Stimulated activated CD8-positive, alpha-beta memory T cell treated with anti-CD3 and anti-CD28 coated beads, Interleukin-7, amount 100 ng/mL, for 1 hour (primary cell): ENCODE measurements at places on chromosomes 16 and 17.
A peak's percentile ranks its signal among the peaks of the same experiment; 100 is the strongest.

DNA sequence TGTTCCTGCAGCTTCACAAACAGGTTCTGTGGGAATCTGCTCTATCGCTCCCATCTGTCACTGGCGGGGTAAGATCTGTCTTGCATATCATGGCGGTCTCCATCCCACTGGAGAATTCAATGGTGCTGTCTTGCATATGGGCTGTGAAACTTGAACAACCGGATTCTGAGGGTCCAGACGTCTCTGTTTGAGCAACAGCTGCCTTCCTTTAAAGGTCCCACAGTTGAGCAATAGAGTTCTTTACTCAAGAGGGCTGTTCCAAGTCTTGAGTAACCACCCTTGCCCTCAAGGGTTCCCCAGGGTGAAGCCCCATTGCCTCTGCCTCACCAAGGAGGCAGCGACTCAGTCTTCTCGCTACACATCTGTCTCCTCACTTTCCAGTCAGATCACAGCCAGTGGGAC, 50.8 kb downstream of the ZFHX3 start:
- DNase-seq: no peak

DNA sequence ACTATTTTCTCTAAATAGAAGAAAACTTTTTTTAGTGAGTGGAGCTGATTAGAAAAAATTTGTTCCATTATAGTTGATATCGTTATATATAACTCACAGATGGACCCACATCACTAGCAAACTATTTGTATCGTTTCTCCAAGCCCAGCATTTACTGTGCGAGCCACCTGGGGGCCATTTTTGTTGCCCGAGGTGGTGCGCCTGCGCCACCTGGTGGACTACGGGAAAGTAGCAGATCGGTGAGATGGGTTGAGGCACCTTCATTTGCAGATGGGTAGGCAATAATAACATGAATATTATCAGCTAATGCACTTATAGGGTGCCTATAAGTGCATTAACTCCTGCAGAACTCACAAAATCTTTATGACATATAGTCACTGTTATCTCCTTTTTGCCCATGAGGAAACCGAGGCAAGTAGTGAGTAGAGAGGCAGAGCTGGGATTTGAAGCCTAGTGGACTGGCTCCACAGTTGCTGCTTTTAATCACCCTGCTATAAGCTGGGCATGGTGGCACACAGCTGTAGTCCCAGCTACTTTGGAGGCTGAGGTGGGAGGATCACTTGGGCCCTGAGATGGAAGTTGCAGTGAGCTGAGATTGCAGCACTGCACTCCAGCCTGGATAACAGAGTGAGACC, 23.2 kb upstream of the NTN1 start:
- DNase-seq: peak; percentile 58

DNA sequence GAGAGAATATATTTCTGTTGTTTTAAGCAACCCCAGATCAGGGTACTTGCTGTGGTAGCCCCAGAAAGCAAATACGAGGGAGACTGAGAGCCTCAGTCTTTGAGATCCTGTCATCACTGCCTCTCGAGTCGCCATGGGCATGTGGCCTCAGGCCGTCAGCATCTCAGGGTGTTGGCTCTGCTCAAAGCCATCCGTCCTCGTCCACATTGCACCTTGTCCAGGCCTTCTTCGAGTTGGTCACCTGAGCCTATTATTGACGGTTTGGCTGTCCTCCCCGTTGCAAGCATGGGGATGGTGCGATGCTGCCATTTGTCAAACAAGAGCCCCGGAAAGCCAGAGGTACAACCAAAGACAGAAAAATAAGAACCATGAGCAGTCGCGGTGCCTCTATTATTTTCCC, 136.9 kb downstream of the IRF8 start:
- DNase-seq: no peak

GRCh38 chr17:57617218-57617617, 127.9 kb downstream of the CCDC182 start:
- no peak for DNase-seq

GRCh38 chr17:66964930-66965800, 658 bp downstream of the CACNG4 start:
- no peak for DNase-seq

DNA sequence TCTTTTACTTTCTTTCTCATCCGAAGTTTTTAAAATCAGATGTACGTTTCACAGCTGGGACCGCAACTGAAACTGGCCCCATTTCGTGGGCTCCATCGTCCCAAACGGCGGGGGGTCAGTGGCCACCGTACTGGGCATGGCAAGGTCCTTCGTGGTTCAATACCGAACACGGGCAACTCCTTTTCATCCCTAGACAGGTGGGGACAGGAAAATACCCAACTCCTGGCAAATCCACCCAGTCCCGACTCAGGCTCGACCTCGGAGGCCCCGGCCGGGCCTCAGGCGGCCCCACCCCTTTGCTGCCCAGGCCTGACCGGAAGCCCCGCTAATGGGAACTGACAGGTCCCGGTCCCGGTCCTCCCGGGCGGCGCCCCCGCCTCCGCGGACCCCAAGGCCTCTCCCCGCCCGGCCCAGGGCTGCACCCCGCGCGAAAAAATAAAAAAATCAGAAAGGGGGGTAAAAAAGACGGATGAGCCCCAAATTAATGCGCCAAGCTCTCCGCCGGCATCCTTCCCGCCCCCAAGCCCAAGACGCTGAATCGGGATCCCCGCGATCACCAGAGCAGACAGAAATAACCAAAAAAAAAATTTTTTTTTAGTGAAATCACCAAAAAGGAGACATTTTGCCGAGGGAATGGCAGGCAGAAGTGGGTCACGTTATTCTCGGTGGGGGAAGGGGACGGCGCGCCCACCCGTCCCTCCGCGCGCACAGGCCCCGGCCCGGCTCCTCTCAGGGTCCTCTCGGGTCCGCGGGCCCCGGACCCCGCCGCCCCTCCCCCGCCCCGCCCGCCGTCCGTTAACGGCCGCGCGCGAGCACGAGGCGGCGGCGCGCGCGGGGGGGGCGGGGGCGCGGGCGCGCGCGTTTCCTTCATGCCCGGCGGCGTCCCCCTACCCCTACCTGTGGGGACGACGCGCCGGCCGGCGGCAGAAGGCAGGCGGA, 562 bp downstream of the ZC3H7A start:
- no peak for DNase-seq

GRCh38 chr17:27578718-27579085, 52.3 kb upstream of the LGALS9 start:
- no peak for DNase-seq

DNA sequence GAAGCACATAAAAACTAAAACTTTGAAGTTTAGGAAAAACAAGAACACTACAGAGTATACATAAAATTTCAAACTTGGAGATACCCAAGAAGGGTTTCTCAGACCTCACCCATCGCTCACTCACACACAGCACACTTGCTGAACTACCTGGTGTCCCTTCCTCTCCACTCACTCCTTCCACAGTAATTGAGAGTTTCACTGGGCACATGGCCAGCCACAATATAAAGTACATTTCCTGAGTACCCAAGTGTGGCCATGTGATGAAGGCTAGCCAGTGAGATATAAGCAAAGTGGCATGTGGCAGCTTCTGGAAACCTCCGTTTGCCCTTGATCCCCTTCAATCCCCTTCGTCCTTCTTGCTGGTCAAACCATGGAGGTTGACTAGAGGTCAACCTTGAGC, 11.9 kb downstream of the TOX3 start:
- DNase-seq: no peak

- DNase-seq: no peak
These were observed 10.6 kb downstream of the ZSCAN10 start for GRCh38 chr16:3088450-3088849.

GRCh38 chr16:17607075-17607509, 136.3 kb upstream of the XYLT1 start:
- DNase-seq: no peak

DNA sequence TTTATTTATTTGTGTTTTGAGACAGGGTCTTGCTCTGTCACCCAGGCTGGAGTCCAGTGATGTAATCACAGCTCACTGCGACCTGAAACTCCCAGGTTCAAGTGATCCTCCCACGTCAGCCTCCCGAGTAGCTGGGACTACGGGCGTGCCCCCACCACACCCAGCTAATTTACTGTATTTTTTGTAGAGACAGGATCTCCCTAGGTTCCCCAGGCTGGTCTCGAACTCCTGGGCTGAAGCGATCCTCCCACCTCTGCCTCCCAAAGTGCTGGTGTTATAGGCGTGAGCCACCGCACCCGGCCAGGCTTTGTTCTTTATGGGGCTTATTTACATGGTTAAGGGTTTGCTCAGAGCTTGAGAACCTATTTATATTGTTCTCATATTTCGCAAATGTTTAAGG, 5.8 kb upstream of the MEIOB start:
- no peak for DNase-seq

DNA sequence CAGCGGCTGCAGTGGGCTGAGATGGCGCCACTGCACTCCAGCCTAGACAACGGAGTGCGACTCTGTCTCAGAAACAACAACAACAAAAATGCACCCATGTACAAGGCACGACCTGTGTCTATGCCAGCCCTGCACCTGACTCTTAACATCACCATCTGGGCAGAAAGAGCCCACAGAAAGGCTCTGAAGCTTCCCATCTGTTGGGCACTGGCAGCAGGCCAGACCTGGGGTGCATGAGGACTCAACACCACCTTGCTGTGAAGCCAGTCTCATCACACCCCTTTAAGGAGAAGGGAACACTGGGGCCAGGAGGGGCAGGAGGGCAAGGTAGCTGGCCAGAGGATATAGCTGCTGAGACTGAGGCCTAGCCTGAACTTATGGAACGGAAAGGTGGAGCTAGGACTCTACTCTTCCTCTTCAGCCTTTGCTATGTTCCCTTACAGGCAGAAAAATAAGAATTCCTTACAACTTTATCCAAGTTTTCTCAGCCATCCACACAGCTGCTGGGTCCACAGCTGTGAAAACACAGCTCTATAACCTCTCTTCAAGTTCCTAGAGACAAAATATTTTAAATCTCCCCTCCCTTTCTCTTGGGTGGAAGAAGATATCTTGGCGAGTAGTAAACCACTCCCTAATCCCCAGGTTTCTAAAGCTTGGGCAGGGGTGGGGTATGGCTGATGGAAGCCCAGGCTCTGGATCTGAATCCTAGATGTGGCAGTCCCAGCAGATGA, 2.8 kb downstream of the ELOB start:
- DNase-seq: no peak

DNA sequence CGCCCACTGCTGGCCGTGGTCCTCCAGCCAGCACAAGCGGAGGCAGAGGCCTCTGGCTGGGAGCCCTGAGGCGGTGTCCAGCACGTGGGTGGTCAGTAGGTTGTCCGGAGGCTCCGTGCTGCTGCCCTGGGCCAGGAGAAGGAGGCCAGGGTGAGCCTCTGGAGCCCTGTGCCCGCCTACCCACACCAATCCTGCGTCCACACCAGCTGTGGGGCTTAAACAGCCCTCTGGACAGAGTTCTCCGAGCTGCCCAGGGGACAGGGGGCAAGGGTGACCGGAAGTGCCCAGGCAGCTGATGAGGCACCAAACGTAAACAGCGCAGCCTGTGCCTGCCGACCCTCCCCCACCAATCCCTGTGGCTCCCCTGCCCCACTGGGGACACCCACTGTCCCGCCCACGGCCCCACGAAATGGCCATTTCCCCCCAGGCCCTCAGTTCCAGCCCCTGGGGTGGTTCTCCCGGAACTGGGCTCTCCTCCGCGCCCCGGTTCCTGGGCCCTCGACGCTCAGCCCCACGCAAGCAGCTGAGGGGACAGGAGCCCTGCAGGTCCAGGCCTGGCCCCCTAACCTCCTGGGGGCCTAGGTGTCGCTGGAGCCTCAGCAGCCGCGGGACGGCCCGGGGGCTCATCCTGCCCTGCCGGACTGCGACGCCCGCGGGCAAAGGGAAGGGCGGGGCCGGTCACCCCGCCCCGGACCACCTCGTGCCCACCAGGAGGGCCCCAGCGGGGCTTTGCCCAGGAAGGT, 27.9 kb upstream of the DBNDD1 start:
- DNase-seq: no peak

DNA sequence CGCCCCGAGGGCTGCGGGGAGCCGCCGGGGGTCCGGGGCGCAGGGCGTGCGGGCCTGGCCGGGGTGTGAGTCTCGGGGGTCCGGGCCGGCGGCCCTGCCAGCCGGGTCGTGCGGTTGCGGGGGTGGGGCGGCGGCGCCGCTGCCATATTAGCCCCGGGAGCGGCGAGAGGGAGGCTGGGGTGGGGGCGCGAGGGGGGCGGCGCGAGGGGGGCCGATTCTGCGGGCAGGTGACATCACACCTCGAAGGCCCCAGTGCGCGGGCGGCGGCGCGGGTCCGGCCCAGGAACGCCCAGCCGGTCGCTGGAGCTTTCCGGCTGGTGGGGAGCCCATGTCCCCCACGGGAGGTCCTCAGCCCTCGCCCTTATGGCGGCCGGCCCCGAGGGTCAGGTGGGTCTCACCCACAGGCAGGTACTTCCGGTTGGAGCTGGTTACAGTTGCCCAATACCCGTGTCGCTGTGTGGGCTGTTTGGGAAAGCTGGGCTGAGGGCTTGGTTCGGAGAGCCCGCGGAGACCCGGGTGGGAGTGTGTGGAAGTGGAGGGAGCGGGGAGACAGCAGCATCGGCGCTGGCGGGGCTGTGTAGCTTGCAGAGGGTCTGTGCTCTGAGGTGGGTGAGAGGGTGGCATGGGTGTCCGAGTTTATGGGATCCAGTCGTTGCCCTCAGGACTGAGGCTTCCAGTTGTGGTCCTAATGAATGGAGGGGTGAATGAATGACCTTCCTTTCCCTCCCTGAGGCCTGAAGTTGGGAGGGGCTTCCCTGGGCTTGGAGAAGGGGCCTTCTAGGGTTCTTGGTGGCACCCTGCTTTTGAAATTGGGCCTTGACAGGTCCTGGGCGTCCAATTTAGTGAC, 804 bp downstream of the ATP6V0C start:
- no peak for DNase-seq

- DNase-seq: no peak
These were observed 29.9 kb downstream of the KANSL1 start for GRCh38 chr17:46163316-46163715.

DNA sequence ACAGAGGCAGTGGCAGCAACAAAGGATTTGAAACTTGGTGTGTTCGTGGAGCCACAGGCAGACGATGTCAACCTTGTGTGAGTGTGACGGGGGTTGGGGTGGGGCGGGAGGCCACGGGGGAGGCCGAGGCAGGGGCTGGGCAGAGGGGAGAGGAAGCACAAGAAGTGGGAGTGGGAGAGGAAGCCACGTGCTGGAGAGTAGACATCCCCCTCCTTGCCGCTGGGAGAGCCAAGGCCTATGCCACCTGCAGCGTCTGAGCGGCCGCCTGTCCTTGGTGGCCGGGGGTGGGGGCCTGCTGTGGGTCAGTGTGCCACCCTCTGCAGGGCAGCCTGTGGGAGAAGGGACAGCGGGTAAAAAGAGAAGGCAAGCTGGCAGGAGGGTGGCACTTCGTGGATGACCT, 25.5 kb downstream of the STH start:
- DNase-seq: no peak
